ENCODE measurements at places on chromosomes 1 and 21.

DNA sequence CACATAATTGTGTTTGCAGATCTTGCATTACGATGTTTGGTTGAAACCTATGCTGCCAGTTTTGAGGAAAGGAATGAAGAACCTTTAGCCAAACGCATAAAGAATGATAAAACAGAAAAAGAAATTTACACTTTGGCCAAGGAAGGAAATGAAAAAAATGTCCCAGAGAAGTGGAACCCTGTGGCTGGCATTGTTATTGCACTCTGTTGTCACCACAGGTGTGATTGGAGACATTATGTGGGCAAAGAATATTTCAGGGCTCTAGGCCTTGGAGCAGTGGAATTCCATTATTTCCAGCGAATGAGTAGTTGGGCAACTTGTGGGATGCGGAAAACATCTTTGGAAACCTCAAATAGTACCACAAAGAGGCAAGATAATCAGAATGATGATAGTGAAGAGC is 14.9 kb downstream of the TRMT13 start:
- DNase-seq: no peak

DNA sequence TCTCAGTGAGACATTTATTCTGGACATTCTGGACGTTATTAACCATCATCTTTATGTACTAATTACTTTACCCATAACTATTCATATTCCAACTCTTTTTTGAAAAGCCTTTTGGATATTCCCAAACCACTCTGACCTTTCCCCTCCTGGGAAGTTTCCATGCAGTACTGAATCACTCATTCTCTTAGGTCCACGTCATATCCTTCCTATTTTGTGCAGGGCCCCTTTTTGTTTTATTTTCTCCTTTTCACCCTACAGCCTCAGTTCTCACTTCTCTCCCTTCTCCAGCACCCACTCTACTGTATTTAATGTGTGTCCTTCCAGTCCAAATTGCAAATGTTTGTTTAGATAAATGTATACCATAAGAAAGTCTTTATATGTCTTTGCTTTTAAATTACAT is 16.4 kb upstream of the ATP1A1 start:
- DNase-seq: no peak

GRCh38 chr1:154547105-154547732 is 11.2 kb downstream of the UBE2Q1 start:
- no peak for DNase-seq

- no peak for DNase-seq
Observed at GRCh38 chr1:75100481-75101092, 33.6 kb upstream of the LHX8 start.

- no peak for DNase-seq
Observed at GRCh38 chr21:41950941-41951351, 2.9 kb downstream of the C2CD2 start.

GRCh38 chr1:109643385-109644230 is 12.3 kb upstream of the GSTM4 start:
- no peak for DNase-seq

DNA sequence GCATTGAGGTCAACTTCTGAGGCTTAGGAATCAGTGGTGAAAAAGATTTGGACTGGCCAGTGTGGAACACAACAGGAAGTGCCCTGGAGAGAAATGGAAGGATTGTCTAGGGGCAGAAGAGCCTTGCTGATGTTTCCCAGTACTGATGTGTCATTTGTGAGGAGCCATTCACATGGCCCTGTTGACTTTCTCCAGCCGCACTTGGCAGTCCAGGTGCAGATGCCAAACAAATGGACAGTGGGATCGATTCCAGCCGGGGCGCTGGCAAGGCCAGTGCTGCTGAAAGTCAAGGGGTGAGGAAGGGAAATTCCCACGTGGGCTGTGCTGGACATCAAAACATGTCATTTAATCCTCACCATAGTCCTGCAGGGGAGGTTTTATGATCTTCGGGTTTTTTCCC is 4.9 kb upstream of the TRIM63 start:
- no peak for DNase-seq

DNA sequence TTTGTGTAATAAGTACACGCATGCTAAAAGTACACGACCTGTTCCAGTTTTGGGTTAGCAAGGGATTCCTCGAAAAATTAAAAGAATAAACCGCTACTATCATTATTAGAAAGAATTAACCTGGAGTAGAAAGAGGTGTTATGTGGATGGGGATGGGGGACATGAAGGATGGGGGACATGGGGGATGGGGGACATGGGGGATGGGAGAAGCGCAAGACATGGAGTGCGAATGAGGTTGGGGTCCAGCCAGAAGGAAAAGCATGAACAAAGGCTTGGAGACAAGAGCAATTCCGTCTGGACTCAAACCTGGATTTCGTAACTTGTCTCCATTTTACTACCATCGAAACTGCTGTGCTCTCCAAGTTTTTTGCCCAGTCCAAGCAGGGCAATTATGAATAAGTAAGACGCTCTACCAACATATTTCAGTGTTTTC is 591 bp upstream of the KDM1A start:
- DNase-seq: no peak

DNA sequence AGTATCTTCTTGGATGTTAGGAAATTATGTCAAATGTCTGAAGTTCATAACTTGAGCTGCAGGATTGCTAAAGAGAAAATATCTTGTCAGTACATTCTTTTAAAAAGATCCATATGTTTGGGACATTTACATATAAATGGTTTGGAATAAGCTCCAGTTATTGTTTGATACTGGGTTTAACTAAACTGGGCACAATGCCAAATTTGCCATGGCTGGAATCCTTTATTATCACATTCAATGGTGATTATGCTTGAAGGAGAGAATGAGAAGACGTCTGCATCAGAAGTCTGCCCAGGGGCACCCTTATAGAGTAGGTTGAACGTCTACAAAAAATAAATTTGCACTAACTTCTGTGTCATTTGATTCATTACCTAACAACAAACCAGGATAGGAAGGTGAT is 652.5 kb downstream of the AMY1C start:
- no peak for DNase-seq

DNA sequence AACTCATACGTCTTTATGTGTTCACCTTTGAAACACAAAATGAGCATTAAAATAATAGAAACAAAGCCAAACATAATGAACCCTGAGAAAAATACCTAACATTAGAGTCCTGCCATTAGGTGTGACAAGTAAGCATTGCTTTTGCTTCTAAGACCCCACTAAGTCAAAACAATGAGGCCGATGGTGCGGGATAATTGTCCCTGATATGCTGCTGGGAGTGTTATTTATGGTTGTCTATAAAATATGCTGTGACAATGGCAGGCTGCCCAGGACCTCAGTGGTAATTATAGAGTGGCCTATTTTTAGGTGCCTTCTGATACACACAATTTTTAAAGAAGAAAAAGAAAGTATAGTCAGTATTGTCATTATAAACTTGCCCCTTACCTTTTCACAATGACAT is 1423.1 kb downstream of the AMY1C start:
- no peak for DNase-seq

- no peak for DNase-seq
Observed at GRCh38 chr1:9721606-9722377, 70.3 kb downstream of the PIK3CD start.

GRCh38 chr1:210412240-210412639 is 83.5 kb downstream of the HHAT start:
- DNase-seq: no peak

Data from glomerular endothelial cell (primary cell).